ENCODE measurements at places on chromosomes 5 and 9.
A peak's percentile ranks its signal among the peaks of the same experiment; 100 is the strongest.

DNA sequence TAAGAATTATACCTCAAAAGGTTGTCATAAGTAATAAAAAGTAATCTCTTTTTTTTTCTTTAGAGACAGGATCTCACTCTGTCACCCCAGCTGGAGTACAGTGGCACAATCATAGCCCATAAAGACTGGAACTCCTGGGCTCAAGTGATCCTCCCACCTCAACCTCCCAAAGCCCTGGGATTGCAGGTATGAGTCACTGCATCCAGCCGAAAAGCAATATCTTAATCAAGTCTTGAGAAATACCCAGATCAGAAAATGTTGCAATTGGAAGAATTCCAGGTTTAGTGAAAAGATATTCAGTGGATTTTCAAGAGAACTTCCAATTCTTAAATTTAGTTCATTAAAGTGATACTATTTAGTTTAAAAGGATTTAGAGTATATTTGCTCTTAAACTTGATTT lies 40.9 kb upstream of the IDNK start:
- no peak for DNase-seq

GRCh38 chr5:41747301-41747700 lies 122.9 kb downstream of the OXCT1 start:
- DNase-seq, result no peak

DNA sequence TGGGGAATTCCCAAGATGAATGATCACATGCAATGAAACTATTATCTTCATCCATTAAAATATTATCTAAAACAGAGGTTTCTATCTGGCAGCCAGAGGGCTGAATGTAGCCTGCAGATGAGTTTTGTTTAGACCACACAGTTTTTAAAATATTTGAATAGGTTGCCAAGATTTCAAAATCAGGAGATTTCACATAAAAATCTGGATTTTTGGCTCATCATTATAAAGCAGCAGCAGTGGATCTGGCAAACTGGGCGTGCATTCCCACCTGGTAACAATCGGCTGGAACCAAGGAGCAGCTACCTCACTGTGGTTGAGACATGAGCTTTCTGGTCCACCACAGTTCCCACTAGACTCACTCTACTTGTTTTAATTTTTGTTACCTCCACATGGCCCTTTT lies 155.1 kb downstream of the BNC2 start:
- DNase-seq, result no peak

DNA sequence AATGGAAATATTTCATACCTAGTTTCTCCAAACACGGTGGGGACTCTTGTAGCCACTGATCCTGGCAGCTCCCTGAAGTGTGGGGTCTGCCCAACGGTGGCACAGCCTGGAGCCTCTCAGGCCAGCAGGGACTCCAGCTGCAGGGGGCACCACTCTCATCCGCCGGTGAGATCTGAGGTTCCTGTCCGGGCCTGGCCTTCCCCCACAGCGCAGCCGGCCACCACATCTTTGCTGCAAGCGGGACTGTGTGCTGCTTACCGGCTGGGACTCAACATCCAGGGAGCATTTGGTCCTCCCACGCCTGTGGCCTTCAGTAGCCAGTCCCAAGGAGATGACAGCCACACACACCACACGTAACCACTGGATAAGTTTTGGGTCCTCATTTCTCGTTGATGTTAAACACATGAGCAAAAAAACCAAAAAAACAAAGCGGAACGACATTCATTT lies 7.7 kb upstream of the NKX2-5 start:
- DNase-seq, result no peak

- DNase-seq, result no peak
Measured at GRCh38 chr9:120183615-120184014, 396.4 kb downstream of the CDK5RAP2 start.

DNA sequence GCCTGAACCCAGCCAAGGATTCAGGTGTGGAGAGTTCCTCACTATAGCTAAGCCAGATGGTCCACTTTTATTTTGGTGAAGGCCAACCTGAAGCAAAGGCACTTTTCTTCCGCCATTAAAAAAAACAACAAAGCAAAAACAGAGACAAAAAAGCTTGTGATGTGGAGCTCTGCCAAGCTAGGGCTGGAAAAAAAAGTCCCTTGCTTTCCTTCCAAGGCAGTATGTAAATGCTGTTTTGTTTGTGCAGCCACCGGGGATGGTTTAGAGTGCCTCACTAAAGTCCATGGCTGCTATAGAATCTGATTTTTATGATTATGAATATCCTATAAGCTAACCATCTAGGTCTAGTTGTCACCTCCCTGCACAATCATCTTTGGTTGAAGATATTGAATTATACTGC lies 14.9 kb downstream of the MEGF10 start:
- DNase-seq, result no peak

GRCh38 chr9:33687779-33688178 lies 107.6 kb upstream of the PRSS3 start:
- DNase-seq, result no peak

- no peak for DNase-seq
Measured at GRCh38 chr5:96788112-96788749, 19.5 kb downstream of the ERAP1 start.

GRCh38 chr5:159471904-159472303 lies 141.6 kb upstream of the IL12B start:
- no peak for DNase-seq

DNA sequence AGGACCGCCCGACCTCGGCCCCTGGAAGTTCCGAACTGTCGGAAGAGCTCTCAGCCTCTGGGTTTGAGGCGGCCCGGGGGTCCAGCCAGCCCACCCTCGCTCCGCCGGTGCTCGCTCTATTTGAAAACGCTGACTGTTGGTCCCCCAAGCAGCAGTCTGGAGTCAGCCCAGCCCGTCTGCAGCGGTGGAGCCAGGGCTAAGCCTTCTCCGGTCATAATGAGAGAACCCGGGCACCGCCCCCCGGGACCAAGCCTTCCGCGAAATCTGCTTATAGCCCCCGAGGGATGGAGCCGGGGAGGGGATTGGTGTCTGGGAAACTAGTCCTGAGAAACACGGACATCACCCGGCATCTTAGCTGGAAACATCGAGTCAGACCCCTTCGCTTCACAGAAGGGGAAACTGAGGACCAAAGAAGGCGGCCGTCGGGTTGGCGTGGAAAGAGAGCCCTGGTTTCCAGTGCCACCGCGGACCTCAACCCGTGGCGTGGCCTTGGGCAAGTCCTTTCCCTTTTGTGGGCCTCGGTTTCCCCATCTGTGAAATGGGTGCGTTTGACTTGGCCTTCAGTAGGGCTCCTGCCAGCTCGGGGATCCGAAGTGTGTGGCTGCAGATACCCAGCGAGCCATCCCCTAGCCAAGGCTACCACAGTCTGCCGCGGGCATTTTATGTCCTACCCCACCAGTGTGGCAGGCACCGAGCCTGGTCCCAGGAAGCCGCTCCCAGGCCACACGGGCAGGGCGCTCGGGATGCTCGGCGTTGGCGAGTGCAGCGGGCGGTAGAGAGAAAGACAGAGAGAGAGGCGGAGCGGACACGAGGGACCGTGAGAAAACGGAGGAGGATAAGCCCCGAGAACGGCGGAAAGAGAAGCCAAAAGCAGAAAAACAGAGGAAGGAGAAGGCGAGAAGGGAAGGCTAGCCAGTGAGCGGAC lies 857 bp downstream of the ADAM19 start:
- no peak for DNase-seq

DNA sequence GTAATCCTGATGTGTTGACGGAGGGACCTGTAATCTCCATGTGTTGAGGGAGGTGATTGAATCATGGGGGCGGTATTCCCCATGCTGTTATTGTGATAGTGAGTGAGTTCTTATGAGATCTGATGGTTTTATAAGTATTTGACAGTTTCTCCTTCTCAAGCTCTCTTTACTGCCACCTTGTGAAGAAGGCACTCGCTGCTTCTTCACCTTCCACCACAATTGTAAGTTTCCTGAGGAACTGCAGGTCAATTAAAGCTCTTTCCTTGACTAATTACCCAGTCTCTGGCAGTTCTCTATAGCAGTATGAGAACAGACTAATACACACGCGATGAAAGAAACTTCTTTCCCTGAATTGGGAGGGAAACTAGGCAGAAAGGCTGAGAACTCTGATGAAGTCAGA lies 141.1 kb upstream of the RAD23B start:
- no peak for DNase-seq

GRCh38 chr5:140220032-140220697 lies 45.2 kb downstream of the CYSTM1 start:
- DNase-seq, result no peak

- DNase-seq, result peak; percentile 44
Measured at GRCh38 chr9:4077499-4078102, 222.3 kb downstream of the GLIS3 start.

GRCh38 chr9:136309101-136309801 lies 5.4 kb upstream of the CCDC187 start:
- no peak for DNase-seq

GRCh38 chr5:124034963-124035362 lies 523.0 kb downstream of the CSNK1G3 start:
- no peak for DNase-seq

DNA sequence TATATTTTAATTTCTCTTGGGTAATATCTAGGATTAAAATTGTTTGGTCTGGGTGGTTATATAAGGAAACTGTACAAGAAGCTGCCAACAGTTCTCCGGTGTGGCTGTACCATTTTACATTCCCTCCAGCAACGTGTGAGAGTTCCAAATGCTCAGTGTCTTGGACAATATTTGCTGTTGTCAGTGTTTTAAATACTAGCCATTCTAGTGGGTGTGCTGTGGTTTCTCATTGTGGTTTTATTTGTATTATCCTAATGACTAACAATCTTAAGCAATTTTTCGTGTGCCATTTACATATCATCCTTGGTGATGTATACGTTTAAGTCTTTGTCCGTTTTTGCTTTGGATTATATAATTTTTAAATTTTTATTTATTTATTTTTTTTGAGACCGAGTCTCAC lies 34.0 kb downstream of the TNFSF15 start:
- DNase-seq, result no peak

- DNase-seq, result no peak
Measured at GRCh38 chr9:129022037-129022436, 6.1 kb downstream of the SH3GLB2 start.

- DNase-seq, result no peak
Measured at GRCh38 chr9:121210536-121210935, 8.9 kb upstream of the RAB14 start.

DNA sequence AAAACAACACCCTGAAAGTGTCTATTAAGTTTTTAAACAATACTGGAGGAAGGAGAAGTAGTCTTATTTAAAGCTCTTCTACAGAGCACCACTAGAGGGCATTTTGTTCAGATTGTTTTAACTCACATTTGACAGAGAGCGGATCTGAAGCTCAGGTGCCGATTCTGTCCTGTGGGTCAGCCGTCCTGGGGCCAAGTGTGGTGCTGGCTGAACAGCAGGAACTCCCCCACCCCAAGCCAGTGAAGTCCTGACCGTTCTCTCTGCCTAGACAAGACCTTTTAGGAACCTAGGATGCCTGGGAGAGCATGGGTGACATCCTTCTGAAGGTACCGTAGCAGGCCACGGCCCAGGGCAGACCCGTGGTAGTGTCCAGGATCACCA lies 3.9 kb downstream of the EXOC3 start:
- no peak for DNase-seq

DNA sequence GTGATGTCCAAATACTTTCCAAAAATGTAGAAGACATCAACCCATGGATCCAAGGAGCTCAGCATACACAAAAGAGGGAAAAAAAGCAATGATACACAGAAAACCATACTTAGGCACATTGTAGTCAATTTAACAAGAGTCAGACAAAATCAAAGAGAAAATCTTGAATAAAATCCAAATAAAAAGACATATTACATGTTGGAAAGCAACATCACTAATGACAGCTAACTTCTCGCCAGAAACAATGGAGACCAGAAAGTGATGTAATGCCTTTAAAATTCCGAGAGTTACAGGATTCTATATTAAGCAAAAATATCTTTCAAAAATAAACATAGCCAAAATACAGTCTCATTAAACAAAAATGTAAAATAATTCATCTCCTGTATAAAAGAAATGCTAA lies 79.8 kb upstream of the SLCO4C1 start:
- no peak for DNase-seq

DNA sequence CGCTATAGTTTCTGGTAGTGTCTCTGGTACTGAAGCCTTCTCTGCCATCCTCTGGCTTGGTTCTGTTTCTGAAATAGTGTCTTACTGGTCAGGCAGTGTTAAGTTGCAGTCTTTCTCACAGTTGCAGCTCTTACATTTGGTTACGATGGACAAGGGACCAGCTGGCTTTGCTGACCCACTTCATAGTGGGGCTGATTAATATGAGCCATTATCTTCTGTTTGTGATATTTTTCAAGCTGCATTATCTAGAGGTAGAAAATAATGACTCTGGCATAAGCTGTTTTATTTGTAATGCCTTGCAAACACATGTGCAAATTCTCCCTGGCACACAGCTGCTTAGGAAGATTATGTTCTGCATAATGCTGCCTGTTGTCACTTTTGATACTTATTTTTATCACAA lies 199.1 kb downstream of the KDM4C start:
- no peak for DNase-seq

GRCh38 chr9:19533373-19533772 lies 124.6 kb downstream of the ACER2 start:
- DNase-seq, result no peak

DNA sequence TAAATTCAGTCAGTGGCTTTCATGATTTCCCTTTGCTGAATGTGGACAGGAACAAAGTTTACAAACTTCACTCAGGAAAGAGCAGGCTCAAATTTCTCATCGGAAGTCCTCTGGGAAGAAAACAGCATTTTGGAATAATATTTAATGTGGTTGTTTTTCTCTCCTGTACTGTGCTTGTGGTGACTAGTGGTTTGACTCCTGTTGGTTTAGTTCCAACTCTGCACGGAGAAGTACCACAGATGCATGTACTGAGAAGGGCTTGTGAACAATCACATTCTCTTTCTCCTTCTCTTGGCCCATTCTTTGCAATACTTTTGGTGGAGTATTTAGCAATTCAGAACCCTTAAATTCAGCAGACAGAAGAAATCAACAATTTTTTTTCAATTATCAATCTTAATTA lies 13.3 kb downstream of the MPDZ start:
- DNase-seq, result no peak

- DNase-seq, result no peak
Measured at GRCh38 chr9:135701067-135701958, 672 bp upstream of the KCNT1 start.

DNA sequence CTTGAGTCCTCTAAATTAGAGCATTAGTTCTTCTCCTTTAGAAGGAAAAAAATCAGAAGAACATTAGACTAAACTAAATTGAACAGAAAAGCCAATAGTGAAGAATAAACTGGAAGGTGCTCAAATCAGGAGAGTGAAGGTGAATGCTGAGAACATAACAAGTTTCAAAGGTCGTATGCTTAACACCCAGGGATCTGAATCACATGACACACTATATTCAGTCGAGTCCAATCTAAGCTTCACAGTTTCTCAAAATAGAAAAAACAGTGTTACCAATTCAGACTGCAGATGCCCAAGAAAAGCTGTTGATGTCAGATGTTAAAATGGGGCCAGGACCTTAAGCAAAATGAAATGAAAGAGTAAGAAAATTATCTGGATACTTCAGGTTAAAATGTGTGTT lies 614.5 kb downstream of the EFNA5 start:
- no peak for DNase-seq

DNA sequence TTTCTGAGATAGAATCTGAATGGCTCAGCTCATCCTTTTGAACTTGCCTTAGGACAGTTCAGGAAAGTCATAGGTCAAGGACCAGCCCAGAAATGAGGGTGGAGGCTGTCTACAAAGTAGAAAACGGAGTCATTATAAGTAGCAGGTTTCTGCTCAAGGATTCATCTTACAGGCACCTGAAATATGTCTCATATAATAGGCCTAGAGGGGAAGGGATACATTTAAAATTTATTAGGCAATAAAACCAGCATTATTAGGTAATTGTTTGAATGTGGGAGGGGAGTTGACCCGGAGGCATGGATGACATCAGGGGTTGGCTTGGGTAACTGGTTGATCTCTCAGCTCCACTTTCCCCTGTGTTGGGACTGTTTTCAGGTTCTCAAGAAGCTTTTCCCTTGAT lies 11.9 kb upstream of the GALNT10 start:
- no peak for DNase-seq

- DNase-seq, result no peak
Measured at GRCh38 chr9:80994892-80995291, 694.5 kb downstream of the TLE1 start.
